ENCODE measurements at places on chromosomes 13 and 19.

GRCh38 chr13:60396783-60397703 lies at the start of gene TDRD3:
Gene TDRD3 (plus strand): TSS chr13:60397220. CDS start chr13:60397365, 145 bp downstream.
- peak; percentile 83 for DNase-seq

DNA sequence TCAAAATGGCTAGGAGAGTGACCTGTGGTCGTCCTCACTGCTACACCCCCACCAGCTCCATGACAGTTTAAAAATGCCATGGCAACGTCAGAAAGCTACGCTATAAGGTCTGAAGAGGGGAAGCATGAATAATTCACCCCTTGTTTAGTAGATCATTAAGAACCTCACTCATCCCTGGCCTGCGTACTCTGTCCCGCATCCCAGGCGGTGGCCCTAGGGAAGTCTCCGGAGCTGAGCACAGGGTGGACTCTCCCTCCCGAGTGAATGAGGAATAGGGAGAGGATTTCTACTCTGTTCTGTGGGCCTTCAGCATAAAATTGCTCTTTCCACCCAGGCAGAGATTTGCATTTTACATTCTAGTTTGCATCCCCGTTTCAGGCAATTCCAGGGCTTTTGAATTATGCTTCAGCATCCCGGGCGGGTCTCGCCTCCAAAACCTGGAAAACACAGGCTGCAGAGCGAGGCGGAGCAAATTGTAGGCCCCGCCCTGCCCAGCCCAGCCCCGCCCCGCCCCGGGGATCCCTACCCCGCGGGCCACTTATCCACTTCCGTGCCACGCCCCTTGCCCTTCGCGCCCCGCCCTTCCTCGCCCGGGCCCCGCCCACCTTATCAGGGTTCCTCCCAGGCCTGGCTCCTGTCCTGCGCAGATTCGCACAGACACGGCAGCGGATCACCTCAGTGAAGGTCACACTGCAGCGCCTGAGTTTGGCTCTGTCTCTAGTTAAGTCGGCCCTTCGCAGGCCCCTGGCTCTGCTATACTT lies 7.5 kb upstream of the ZNF525 start:
- no peak for DNase-seq

DNA sequence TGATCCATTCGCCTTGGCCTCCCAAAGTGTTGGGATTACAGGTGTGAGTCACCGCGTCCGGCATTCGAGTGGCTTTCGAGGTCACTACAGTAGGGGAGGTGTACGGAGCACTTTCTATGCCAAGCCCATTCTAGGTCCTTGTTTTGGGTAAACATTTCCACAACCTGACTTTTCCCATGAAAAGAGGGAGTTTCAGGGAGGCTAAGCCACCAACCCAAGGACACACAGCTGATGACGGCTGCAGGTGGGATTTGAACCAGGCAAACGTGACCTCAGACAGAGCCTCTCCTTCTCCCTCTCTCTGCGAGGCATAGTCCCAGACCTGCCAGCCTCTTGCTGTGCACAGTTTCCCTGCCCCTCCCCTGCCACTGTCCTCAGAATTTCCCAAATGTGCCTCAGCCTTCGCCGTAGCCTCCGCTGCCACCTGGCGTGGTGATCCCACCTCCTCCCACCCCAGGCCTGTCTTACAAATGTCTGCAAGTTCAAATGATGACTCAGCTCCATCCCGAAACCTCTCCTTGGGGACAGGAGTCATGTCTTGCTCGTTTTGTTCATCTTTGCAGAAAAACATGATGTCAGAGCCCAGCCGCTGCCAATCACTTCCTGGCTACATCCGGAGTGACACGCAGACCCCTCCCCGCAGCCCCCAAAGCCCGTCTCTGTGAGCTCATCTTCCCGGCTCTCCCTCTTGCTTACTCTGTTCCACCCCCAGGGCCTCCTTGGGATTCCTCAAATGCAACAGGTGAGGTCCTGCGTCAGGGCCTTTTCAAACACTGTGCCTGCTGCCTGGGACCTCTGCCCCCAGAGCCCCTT lies 6.6 kb upstream of the GADD45B start:
- DNase-seq = peak; percentile 35

- DNase-seq = no peak
Measured at GRCh38 chr13:32175307-32175706, 139.9 kb downstream of the ZAR1L start.

DNA sequence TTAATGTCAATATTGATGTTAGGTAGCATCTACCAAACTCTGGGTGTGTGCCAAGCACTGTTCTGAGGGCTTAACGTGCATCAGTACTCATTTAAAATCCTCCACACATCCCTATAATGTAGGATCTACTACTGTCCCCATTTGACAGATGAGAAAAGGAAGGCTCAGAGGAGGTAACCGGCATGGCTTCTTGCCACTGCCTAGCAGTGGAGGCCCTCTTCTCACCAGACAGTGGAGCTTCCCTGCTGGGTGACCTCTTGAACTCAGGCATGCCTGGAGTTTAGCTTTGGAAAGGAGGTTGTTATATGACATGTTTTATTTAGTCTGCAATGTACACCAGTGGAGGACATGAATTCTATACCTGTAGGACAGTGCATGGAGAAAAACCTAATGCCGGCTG lies 2.1 kb downstream of the SPATA13 start:
- no peak for DNase-seq

DNA sequence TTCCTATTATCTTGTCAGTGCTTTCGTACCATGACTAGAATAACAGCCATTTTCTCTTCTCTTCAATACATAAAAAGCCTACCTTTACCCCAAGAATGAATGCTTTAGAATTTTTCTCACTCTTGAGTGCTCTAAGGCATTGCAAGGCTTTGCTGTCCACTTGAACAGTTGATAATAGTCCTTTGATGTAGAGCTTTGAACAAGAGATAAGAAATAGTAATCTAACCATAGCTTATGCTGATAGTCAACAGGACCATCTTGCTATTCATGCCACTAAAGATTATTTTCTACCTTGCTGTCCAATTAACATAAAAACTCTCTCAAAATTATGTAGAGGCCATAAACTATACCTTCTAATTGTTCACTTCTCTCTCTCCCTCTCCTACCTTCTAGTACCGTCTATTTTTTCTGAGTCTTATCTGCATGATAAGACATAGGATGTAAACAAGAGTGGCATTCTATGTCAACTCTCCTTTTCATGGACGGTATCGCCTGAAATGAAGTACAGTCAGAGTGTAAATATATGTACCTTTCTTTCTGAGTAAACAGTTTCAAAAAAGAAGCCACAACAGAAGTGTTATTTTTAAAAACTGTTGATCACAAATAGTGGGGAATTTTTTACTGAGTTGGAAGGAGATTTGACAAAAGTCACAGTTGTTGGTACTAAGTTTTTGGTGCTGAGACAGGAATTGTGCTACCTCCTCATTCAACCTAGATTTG lies 297.9 kb downstream of the NDFIP2 start:
- no peak for DNase-seq

DNA sequence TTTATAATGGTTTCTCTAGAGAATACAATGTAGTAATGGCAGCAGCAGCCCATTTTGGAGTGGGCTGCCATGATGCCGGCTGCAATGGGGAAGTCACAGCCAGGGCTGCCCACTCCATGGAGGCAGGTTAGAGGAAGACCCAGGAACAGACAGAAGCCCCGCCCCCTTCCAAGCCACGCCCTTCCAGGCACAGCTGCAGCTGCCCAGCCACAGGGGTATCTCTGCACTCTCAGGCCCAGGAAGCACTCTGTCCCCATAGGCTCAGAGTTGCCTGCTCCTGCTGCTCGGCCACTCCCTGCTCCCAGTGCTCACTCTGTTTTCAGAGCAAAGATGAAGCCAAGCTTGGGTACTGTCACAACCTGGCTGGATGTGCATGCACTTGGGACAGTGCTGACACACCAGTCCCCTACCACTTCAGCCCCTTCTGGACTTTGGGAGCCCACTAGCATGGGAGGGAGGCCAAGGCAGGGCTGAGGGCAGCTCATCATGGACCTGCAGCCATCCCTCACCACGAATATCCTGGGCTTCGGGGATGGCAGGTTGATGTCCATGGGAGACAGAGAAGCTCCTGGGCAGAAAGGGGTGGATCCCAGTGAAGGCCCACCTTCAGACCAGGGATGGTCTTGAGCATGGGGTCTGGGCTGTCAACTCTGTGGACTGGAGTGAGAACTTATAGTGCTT lies 1224.2 kb downstream of the SLITRK5 start:
- DNase-seq = no peak

GRCh38 chr13:43023289-43023963 lies at the start of gene DNAJC15:
Gene DNAJC15 (plus strand): TSS chr13:43023586. CDS start chr13:43023627, 41 bp downstream.
- peak; percentile 60 for DNase-seq

DNA sequence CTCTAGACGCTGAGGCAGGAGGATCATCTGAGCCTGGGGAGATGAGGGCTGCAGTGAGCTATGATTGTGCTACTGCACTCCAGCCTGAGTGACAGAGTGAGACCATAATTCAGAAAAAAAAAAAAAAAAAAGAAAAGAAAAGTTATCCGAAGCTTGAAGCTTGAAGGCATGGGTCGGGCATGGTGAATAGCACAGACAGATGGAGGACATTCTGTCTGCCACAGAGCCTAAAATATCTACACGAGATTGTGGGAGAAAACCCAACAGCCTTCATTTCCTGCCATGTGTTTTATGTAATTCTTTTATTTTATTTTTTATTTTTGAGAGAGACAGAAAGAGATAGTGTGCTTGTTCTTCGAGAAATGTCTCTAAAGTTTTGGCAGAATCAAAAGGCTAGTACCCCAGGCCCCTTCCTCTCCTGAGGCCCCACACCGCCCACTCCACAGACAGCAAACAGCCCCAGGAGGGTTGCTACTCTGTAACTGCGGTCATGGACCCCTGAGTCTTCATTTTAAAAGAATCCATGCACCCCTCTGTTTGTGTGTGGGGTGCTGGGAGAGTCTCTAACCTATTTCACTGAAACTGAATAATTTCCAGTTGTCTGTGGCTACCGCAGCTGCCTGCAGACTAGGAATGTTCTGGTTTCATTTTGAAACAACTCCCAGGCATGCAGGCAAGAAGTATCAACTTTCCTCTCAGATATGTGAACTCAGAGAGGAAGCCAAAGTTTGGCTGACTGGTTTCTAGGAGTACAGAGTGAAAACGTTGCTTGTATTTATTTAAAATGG lies 38.4 kb upstream of the RCBTB2 start:
- DNase-seq = no peak

DNA sequence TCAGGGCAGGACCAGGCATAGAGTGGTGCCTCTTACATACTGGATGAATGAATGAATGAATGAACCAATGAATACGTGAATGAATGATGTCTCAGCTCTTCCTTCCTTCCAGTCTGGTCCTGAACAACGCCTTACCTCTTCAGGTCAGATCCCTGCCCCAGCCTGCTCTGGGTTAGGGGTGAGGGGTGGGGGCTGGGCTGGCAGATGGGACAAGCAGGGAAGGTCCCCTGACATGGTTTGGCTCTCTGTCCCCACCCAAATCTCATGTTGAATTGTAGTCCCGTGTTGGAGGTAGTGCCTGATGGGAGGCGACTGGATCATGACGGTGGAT lies 9.3 kb downstream of the DIRAS1 start:
- no peak for DNase-seq

DNA sequence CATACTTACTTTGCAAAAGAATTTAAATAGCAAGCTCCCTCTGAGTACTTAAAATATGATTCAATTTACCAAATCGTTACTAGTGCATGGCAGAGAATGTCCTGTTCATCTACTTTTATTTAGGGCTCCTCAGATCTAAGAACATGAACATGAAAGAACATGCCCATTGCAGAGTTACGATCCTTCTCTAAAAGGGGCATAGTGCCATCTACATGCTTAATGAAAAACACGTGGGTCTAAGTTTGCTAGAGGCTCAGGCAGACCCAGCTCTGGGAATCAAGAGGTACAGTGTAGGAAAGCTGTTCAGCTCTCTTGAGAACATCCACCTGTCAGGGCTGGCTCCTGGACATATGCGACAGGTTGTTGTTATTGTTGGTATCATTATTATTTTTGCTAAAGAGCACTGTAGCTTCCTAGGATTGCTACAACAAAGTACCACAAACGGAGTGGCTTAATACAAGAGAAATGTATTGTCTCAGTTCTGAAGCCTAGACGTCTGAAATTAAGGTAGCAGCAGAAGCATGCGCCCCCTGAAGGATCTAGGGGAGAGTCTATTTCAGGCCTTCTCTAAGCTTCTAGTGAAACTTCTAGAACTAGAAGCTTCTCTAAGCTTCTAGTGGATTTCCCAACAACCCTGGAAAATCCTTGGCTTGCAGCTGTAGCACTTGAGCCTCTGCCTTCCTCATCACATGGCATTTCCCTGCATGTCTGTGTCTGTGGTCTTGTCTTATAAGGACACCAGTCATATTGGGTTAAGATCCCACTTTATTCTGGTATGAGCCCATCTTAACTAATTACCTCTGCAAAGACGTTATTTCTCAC lies 133.9 kb downstream of the DCT start:
- no peak for DNase-seq

GRCh38 chr13:19622193-19622592 lies 11.3 kb upstream of the MPHOSPH8 start:
- no peak for DNase-seq

GRCh38 chr13:110308656-110309359 lies 1.7 kb downstream of the COL4A2 start:
- no peak for DNase-seq

GRCh38 chr13:59342400-59342799 lies 821.3 kb downstream of the DIAPH3 start:
- no peak for DNase-seq

DNA sequence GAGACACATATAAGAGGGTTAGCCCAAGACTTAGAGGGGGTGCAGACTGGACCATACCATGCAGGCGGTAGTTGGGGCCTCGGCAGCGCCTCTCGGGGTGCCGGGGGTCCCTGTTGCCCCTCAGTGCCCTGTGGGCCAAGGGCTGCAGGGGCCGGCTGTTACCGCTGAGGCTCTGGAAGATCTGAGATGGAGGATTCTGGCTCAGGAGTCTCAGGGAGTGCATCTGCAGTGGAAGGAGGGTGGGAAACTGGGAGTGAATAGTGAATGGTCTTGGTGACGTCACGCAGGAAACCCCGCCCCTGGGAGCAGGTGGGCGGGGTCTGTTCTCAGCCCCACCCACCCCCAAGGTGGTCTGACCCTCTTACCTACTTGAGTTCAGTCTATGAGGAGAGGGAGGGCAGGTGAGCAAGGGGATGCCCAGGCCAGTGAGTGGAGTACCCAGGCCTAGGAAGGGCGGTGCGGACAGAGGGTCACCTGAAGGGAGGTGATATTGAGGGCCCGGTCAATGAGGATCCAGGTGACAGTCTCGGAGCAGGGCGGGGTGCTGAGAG lies 1.7 kb upstream of the DBP start:
- DNase-seq = peak; percentile 17

- no peak for DNase-seq
Measured at GRCh38 chr13:46012404-46012803, 40.1 kb downstream of the ZC3H13 start.

GRCh38 chr13:65656740-65657329 lies 1573.3 kb downstream of the PCDH9 start:
- no peak for DNase-seq

GRCh38 chr13:24640752-24641151 lies 39.5 kb upstream of the ATP12A start:
- DNase-seq = no peak

- no peak for DNase-seq
Measured at GRCh38 chr19:53078668-53079067, 24.6 kb downstream of the ZNF160 start.

DNA sequence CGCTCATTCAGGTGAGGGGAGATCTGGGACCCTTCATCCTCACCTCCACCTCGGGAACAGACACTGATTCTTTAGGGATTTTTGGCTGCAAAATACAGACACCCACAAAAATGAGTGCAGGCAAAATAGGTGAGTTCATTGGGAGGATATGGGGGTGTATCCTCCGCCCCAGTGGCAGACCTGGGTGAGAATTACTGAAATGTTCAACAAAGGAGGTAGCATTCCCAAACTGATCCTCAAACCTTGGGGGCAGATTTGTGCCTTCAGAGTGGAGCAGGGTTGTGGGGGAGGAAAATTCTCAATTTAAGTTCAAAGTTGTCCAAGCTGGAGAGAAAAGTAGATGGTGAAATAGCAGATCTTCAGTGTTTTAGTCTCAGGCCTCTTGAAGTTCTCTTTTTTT lies 31.3 kb upstream of the SIN3B start:
- no peak for DNase-seq

- no peak for DNase-seq
Measured at GRCh38 chr19:39788244-39788643, 9.6 kb downstream of the LEUTX start.
